ENCODE measurements at places on chromosomes 6 and 20.

DNA sequence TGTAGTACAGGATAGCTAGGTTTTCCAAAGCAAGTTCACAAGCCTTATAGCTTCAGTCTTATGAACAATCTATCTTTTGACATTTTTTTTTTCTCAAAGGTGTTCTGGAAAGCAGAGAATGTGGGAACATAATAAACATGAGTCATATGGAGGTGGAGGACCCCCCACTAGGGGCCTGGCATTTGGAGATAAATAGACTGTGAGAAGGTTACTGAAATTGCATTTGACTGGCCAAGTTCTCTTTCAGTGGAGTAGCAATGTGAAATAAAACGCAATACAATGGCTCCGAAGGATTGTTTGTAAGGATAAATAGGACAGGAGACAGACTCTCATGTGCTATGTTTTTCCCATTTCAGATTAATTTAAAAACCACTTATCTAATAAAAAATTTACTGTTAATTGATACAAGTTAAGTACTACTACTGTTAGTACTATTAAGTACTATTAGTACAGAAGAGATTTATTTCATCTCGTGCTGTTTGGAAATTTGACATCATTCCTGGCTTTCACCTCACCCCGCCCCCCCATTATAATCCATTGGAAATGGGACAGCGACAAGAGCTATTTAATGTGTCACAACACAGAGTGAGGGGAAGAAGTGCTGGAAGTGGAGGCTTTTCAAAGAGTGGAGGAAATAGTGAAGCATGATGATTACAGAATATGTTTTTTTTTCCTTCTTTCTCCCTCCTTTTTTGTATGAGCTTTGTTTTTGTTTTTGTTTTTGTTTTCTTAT lies 122.6 kb upstream of the ID4 start:
- no peak for DNase-seq

DNA sequence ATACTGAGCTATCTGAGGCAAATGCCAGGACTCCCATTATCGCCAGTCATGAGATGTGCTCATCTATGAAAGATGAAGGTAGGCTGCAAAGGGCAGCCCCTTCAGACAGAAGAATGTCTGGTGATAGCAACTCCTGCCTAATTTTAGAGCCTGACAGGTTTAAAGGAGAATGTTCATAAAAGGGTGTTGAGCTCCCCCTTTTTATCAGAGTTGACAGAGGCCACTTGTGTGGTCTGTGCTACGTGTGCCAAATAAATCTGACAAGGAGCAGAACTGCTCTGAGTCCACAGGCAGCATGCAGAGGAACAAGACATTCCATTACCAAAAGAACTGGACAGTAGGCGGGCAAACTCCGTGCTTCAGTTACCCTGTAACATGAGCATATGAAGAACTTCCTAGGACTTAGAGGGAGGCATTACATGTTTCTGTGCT lies 101.8 kb downstream of the PREP start:
- no peak for DNase-seq

- DNase-seq: peak; percentile 29
Observed at GRCh38 chr6:148818939-148819575, 72.2 kb downstream of the UST start.

DNA sequence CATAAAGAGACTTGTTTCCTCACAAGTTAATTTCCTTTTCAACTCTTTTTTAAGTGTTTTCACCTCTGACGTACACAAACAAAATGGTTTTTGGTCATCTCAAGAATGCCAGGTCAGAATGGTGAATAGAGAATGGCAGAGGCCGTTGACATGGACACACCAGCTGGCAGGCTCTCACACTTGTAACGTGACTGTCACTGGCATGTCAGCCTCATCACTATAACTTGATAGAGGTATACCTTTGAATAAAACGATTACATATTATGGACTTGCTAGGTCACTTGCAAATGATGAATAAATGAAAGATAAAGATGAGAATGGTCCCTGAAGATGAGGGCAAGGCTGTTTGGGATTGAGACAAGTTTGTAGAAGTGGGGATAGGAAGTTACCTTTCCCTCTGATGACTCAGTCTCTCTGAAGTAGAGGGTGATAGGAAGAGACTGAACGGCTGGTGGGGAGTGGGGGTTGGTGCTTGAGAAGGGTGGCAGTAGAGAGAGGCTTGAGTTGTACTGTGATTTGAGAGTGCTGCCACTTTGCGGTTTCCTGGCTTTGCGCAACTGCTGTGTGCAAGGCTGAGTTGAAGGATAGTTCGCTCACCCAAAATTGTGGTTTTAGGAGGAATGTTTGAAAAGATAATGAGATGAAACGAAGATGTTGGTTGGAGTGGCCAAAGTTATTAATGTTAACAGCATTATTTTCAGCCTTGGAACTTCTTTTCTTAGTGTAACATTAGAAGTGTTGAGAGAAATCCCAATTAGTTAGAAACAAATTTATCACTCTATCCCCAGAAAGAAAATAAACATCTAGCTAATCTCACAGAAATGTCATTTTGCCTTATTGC lies 30.3 kb downstream of the TBPL1 start:
- no peak for DNase-seq

GRCh38 chr6:20001286-20001685 lies 164.1 kb downstream of the ID4 start:
- no peak for DNase-seq

DNA sequence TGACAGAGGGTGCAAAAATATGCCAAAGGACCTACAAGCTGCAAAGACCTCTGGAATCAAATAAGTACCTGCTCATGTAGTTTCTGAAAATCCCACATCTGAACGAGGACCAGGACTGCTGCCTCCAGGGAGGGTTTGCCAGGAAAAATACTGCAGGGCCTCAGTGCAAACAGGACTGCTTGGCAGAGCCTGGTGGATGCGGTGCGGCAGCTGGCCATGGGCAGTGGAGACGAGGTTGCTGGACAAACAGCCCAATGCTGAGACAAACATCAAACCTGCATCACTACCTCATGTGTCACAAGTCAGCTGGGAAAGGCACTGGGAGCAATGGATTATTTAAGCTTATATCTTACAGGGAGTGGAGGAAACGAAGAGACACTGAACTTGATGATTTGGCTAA lies 238.8 kb downstream of the PAX1 start:
- DNase-seq: no peak

DNA sequence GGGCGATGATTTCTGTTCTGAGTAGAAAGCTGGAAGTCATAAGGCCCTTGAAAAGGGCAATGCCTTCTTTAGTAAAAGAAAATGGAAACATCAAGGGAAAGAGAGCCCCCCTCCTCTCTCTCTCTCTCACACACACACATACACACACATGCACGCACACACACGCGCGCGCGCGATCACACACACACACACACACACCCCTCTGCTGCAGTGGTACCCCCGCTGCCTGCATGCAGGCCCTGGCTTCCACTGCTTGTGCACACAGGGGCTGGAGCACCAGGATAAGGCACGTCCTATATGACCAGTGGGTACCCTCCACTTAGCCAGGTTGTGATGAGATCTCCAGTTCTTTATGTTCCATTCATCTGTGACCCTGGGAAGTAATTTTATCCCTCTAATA lies 300.9 kb downstream of the SLC35F1 start:
- no peak for DNase-seq

DNA sequence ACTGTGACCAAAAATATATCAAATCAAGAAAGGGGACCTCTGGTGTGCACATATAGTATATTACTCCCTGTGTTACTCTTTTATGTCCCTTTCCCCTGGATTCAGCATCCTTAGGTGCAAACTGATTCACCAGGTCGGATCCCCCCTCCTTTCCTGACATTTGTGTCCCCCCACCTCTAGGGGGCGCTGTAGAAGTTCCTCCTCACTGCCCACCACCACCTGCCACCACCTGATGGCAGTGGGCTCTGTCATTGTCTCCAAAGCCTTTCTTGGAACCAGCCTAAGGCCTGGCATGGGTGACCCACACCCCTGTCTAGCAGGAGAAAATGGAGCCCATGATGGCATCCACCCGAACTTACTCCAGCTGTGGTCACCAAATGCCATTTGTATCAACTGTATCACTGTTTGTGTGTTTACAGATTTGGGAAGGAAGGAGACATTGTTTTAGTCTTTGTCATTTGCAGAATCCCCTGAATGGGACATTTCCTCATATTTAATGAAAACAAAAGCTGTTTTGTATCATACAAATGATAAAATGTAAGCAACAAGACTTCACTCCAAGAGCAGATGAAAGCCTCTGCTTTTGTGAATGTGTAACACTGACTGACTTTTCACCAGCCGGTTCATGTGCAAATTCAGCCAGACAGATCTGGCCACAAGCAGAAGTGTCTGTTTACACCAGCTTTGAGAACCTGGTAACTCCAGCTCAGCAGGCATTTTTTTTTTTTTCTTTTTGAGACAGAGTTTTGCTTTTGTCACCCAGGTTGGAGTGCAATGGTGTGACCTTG lies 66.2 kb downstream of the ARMC2 start:
- no peak for DNase-seq

DNA sequence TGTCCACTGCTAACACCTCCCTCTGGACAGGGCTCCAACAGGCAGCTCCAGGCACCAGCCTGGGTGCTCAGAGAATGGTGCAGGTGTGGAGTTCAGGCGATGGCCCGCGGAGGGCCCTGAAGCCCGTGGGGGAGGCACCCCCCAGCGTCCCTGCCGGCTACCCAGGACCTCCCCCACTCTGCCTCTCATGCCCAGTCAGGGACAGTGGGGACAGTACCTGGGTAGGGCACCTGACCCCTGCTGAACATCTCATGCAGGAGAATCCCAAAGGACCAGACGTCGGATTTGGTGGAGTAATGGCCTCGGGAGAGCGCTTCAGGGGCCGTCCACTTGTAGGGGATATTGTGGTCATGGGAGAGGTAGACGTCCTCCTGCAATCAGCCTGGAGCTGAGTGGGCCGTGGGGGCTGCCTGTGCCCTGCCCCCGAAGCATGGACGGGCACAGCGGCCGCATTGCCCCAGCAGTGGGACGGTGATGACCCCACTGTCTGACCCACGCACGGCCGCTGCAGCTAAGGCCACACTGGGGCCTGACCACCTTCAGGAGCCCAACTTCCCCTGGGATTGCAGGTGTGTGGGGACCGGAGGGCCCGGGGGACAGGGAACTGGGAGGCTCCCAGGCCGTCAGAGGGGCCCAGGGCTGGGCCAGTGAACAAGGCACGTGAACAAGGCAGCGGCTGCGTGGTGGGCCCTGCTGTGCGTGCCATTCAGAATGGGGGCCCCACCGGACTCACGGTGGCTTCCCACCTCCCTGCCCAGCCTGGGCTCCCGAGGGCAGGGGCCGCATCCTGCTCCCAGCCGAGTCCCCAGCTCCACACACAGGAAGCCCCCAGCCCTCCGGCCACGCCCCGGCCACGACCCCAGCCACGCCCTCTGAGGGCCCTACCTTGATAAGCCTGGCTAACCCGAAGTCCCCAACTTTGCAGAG lies 7.1 kb downstream of the PTK6 start:
- no peak for DNase-seq

DNA sequence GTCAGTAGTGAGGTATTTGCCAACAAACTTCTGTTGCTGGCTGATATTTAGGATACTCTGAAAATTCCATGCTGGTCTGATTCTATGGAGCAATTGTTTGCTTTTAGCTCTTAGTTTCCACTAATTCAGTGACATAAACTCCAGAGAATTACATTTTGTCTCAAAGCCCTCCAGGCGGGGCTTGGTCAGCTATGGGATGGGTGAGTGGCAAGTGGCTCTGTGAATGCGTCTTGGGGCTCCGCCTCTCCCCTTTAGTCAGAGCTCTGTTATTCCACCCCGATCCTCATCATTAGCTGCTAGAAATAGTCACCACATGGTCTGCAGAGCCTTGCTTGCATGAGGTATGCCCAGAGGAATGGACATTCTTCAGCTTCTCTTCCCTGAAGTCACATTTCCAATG lies 540.6 kb downstream of the QKI start:
- DNase-seq: peak; percentile 58

DNA sequence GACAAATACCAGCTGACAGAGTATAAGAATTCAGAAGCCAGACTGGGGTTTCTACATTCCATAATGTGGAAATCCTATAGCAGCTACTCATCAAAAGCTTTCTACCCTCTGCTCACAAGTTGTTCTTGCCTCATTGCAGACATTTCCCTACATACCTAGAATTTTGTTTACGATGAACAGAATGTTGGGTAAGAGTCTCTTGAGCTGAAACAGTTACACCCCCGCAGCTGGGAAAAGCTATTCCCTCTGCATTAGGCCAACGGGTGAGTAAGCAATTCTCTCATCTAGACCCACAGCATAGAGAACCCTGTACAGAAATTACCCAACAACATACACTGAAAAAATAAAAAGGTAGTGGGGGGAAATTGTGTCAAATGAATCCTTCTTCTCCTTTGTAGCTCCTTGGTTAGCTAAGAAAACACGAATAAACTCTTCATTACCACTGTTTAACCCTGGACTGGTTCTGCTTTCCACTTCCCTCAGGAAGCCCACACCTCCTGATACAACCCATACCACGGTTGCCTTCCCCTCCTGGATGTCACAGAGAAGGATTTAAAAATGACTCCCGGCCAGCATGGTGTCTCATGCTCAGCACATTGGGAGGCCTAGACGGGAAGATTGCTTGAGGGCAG lies 215.0 kb upstream of the SHLD1 start:
- peak; percentile 69 for DNase-seq

GRCh38 chr6:133052465-133052864 lies 188.7 kb upstream of the EYA4 start:
- no peak for DNase-seq

- DNase-seq: no peak
Observed at GRCh38 chr6:56940463-56940862, 14.4 kb upstream of the BEND6 start.

DNA sequence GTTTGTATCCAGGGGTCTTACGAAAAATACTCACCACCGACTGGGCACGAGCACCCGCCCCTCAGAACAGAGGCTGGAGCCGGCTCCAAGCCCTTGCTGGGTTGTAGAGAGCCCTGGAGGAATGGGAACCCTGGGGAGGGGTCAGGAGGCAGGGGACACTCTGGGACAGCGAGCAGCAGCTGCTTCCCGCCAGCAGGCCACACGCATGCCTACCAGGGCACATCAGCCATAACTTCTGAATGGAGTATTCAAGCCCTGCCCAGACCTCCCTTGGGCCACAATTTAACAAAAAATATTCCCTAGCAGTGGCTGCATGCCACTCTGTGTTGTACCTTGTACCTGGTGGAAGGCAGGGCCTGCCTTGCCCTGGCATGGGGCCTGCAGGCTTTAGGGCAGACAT lies 31.6 kb upstream of the CD93 start:
- no peak for DNase-seq

GRCh38 chr6:140049251-140049650 lies 674.8 kb upstream of the CITED2 start:
- no peak for DNase-seq

Measured in LHCN-M2 (cell line).